ENCODE measurements at places on chromosomes 13 and 19. TPM values are rescaled to one million over a fixed set of nuclear protein-coding genes. Genes with fewer than 3 reads are reported as not detected.

PIBF1 gene
- 6.0 TPM for polyA plus RNA-seq

- DNase-seq = no peak
Measured at GRCh38 chr19:4359627-4360000, 16.3 kb downstream of the MPND start.

KIRREL2 gene
- polyA plus RNA-seq = not detected

DNA sequence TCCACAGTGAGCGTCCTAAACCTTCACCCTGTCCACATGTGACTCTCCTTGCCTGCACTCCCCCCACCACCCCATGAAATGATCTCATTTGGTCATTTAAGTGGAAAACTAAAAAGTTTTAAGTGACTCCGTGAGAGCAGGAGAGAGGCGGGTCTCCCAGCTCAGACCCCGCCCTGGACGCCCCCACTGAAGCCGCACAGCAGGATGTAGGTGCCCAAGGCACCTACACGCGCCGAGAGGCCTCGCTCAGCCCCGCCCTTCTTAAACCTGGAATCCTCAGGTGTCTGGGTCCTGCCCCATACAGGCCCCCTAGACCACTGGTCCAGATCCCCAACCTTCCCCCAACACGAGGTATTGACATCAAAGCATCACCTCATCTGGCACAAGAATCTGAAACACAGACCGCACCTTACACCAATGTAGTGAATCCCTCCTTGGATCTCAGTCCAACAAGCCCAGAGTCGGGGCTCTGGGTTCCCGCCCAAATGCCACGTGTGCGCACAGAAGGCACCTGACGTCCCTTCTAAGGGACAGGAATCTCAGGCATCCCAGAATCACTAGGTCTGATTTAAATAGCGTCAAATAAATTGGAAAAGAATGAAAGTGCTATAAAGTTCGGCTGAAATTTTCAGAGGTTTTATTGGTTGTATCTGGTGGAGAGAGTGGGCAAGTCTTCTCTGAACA is 3.5 kb downstream of the IGFL1 start:
- no peak for DNase-seq

Measured in psoas muscle (tissue), 8 donors.